GM12865 (cell line): ENCODE measurements at places on chromosomes 5 and 9.

DNA sequence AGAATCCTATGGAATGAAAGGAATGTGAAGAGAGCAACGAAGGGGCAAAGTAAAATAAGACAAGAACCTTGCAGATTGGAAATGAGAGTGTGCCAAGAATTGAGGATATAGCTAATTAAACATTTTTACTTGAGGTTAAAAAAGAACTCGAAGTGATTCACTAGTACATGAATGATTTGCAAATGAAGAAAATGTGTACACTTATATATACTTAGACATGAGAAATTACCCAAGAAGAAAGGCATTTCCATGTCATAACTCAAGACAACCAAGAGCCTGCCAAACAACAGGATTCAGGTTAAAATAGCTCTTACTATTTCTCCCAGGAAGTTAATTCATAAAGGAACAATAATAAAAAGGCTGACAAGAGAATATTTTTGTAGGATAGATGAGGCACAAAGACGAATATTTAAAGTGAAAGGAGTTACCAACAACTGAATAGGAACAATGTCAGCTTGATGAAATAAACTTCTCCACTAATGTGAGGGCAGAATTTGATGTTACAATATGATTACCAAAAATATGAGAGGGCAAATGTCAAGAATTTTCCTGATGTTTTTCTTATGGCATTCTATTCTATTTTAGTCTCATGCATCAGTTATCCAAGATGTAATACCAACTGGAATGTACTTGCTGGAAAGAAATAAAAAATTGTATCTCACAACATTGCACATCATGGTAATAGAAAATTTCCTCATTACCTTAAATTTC lies 18.9 kb upstream of the NPR3 start:
- DNase-seq = no peak

DNA sequence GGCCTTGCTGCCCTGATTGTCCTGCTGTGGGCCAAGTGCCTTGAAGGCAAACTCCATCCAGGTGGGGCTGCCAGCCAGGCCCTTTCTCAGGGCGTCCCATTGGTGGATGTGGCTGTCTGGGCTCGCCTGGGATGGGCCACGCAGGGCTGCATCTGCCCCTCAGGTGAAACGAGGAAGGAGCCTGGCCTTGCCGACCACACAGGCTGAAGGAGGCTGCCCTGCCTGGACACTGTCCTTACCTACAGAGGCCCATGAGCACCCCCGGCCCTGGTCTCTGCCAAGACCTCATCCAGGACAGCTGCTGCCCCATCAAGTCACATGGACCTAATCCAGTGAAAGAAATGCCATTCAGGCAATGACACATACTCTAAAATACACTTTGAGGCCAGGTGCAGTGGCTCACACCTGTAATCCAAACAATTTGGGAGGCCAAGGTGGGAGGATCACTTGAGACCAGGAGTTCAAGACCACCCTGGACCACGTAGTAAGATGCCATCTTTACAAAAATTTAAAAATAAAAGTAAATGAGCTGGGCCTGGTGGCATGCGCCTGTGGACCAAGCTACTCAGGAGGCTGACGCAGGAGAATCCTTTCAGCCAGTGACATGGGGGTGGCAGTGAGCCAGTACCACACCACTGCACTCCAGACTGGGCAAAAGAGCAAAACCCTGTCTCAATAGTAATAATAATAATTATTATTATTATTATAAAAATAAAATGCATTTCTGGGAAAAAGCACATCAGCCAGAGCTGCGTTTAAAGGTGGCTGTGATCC lies 33.9 kb downstream of the PNPLA7 start:
- DNase-seq = no peak

DNA sequence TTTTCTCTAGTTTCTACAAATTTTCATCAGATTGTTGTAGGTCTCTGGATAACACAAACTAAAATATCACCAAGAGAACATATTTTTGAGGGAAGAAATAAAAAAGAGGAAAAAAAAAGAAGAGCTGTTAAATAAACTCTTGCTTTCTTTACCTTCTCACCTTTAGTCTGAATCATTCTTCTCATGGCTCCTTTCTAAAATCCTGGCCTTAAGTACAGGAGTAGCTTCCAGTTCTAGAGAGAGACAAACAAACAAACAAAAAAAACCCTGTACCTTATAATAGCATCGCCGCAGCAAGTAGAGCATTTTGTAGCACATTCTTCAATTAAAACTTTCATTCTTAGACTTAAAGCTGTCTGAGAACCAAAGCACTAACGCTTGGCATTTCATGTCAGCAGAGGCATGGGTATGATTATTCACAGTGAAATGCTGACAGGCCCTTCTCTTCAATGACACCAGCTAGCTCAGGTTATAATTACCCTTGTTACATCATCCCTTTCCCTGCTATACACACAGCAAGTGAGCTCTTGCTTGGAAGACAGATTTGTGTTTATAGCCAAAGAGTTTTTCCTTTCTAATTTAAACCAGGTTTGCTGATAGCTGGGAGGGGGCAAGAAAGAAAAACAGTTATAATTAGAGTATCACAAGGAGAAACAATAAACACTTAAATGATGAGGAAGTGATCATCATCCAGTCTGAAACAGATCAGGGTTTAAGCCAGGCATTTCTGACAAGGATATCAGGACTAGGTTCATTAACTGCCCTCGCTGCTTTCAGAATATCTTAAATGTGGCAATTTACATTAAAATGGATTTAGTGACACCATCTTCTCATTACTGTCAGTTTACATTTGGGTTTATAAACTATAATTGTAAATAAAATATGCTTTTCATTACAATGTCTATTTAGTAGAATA lies 510.9 kb upstream of the ZNF608 start:
- DNase-seq = no peak

GRCh38 chr9:89808076-89808755 lies 203.4 kb downstream of the GADD45G start:
- peak; percentile 21 for DNase-seq

DNA sequence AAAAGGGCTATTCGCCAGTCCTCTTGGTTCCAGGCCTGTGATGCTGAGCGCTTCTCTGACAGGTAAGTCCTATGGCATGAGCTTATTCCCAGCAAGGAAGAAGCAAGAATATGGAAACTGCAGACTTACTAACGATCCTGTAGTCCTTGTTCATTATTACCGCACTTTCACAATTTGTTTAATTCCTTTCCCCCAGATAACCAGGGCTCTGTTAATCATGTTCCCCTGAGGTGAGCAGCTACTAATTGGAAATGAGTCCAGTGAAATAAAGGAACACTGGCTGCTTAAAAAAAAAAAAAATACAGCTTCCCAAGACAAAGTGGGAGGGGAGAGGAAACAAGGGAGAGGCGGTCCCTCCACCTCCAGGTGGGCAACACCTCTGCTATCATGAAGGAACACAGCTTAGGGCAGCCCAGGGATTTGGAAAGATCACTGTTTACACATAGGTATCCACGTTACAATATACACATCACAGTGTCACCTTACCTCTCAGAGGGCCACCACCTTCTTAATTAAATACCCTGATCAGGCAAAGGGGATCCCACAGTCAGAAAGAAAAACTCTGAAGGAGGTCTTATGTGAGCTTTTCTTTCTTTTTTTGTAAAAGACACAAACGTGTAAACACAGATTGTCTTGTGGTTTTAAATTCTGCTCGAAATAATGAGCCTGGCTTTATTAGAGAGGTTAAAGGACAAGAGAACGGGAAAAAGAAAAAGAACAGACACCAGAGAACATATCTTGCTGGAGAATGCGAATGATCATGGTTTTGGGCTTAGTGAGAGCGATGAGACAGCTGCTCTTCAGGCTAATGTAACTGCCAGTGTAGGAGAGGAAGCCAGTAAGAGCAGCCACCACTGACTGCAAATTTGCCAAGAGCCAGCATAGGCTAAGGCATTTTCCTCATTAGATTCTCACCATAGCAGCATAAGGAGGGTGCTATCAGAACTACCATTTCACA lies 258.6 kb downstream of the CRB2 start:
- DNase-seq = no peak

DNA sequence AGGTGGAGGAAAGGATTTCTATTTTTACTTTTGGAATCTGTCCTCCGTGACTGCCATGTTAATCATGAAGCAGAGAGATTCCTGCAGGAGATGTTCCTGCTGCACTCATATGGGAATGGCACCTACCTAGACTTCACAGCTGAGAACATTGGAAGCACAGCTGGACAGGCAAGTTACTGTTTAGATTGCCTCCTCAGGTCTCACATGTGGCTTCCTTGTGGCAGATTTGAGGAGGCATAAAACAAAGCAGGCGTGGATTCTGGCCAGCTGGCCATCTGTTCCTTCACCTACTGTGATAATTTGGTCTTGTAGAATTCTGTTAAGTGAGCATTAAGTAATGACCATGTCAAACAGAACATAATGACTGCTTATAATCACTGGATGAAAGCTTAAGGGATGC lies 193.4 kb downstream of the EDIL3 start:
- DNase-seq = no peak

DNA sequence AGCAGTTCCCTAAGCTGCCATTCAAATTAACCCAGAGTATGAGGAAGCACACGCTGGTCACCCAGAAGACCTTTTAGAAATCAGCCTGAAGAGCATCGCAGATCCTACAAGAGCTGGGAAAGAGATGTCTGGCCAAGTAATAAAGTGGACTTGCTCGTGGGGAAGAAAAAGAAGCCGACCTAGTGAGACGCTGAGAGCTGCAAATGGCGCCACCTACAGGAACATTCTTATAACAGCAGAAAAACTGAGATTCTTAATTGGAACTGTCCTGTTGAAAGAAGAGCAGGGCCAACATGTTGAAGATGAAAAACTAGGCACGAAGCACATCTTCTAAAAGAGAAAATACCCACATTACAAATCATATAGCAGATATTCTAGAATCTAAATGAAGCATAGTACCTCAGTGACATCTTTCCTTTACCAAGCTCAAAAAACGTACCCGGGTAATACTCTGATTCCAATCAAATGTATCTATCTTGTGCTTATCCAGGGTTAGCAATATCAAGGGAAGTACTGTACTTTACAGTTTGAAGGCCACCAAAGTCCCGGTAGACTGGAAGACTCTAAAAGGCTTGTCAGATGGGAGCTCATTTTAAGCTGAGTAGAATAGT lies 3.9 kb upstream of the GNAQ start:
- peak; percentile 72 for DNase-seq

- DNase-seq = no peak
Measured at GRCh38 chr5:141691286-141691866, 9.3 kb upstream of the ARAP3 start.

GRCh38 chr9:1077616-1078015 lies 27.5 kb downstream of the DMRT2 start:
- DNase-seq = no peak

DNA sequence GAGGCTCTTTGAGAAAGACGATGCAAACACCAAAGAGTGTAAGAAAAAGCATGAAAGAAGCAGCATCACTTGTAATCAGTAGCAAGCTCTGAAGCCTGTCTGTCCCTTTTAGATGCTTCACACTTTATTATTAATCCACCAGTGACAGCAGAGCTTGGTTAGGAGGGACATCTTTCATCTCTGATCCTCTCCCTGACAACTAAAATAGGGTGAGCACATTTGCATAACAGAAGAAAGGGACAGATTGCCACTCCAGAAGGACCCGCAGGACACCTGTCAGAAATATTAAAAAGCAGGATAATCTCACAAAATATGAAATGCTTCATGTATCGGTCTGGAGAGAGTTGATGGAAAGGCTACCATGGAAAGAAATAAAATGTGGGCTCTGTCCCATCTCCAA lies 71.4 kb upstream of the MAP1B start:
- DNase-seq = no peak

GRCh38 chr9:79663878-79664277 lies 92.1 kb downstream of the TLE4 start:
- DNase-seq = no peak

GRCh38 chr5:131019111-131019510 lies 145.9 kb downstream of the HINT1 start:
- DNase-seq = no peak

- no peak for DNase-seq
Measured at GRCh38 chr5:125756456-125756855, 666.8 kb upstream of the GRAMD2B start.

- DNase-seq = no peak
Measured at GRCh38 chr5:22780756-22781155, 72.4 kb downstream of the CDH12 start.

DNA sequence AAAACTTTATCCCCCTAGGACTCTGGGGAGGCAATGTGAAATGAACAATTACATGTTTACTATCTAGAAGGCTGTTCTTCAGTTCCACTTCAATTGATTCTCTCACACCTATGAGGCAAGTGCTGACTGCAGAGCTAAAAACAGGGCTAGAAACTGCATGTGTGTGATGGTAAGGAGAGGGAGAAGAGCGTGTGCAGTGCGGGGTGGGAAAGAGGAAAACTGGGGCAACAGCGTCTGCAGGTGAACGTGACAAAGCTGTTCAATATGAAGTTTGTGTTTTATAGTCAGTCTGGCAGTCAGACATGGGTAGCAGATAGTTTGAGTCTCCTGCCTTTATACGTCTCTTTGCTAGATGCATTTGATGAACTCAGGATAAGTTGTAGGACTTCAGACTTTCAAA lies 6.6 kb upstream of the COMMD10 start:
- no peak for DNase-seq

GRCh38 chr5:180790020-180790419 lies 12.6 kb downstream of the MGAT1 start:
- peak; percentile 38 for DNase-seq

- DNase-seq = no peak
Measured at GRCh38 chr5:176774216-176775171, 35.9 kb upstream of the UNC5A start.

GRCh38 chr9:36258996-36259533 lies 817 bp upstream of the GNE start:
- peak; percentile 6 for DNase-seq

GRCh38 chr9:82363682-82364081 lies 375.1 kb downstream of the SPATA31D1 start:
- no peak for DNase-seq

GRCh38 chr5:137453483-137454080 lies 45.5 kb downstream of the SPOCK1 start:
- DNase-seq = peak; percentile 48

- DNase-seq = no peak
Measured at GRCh38 chr9:113589890-113590289, 126.4 kb downstream of the RGS3 start.

DNA sequence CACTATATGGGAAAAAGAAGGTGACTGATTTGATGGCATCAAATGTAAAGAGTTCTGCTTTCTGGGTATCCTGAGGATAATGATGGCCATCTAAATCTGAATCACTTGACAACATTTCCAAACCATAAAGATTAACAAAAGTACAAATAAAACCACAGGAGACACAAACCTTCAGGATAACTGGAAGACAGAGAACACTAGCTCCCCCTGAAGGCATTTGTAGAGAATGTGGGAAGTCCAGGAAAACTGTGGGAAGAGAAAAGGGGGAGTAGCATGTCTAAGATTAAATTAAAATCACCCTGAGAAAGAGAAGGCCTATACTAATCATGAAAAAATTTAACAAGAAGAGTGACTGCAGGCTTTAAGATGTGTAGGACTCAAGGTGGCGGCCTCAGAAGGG lies 116.2 kb downstream of the PRELID2 start:
- DNase-seq = no peak

GRCh38 chr9:33375238-33375840 lies 27.0 kb downstream of the AQP7 start:
- no peak for DNase-seq

DNA sequence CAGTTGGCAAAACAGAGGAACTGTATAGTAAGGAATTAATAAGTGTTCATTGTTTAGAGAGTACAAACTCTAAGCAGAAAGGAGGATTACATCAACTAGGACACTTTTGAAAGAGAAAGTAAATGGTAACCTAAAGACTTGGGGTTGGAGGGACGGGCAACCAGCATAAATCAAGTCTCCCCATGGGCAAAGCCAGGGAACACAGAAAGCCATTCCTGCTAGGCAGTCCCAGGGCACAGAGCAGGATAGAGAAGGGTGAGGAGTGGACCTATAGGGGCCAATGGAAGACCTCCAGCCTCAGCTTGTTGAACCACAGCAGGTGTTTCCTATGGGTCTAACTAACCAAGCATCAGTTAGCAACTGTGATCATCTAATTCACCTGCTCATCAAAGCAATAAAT lies 9.2 kb upstream of the ERAP1 start:
- DNase-seq = peak; percentile 26
